ENCODE measurements at places on chromosomes 7 and 10.
A peak's percentile ranks its signal among the peaks of the same experiment; 100 is the strongest.

DNA sequence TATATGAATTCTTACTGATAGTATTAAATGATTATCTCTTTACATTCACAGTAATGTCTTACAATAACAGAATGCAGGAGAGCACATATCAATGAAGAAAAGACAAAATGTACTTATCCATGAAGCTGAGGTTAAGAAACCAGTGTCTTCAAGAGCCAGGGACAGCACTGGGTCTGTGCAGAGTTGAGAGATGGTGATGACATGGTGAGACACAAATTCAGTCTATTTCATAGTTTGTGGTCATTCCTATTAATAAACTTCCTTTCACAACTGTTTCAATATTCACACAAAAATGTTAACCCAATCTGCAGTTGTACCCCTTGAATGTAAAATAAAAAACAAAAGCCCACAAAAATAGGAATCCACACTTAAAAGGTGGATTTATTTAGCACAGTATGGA is 5.3 kb upstream of the MAGI2 start:
- no peak for DNase-seq

DNA sequence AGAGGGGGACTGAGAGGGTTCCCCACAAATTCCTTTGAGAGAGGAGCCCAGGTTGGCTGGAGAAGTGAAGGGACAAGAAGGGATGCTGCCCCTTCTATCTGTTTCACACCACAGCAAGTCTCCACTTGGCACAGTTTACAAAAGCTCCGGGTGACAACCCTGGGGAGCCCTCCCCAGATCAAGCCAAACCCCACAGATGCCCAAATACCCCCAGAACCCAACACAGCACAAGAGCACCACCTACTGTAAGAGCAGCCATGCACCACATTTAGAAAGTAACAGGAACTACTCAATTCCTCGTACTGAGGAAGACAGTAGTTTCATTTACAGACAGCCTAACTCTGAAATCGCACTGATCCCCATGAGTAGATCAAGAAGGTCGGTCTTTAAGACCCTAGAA is 67.8 kb upstream of the ATP6V0A4 start:
- DNase-seq = peak; percentile 14

- DNase-seq = no peak
These were observed 22.7 kb downstream of the CUL1 start for GRCh38 chr7:148721390-148721789.

DNA sequence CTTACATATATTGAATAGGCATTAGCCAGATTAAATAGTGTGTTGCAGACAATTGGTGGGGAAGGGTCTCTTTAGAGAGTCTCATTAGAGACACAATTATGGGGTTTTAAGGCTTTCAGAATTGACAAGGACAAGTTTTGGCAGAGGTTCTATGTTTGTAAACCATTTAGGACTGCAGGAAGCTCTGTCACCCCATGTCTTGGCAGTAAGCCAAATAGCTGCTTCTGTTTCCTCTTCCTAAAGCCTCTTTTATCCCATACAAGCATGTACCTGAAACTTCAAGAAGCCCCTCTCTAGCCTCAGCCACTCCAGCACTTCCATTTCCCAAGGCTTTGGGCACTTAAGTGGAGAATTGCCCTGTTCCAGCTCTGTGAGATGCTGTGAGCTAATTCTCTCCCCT is 21.8 kb upstream of the LRRC4 start:
- no peak for DNase-seq

DNA sequence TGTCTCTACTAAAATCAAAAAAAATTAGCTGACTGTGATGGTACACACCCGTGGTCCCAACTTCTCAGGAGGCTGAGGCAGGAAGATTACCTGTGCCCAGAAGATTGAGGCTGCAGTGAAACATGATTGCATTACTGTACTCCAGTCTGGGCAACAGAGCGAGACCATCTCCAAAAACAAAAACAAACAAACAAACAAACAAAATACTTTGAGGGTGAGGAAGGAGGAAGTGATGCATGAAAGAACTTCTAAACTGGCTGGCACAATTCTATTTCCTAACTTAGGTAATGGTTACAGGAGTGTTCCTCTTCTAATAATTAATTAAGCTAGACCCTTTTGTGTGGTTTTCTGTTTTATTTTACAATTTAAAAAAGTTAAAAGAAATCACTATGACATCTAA is 15.5 kb downstream of the WAPL start:
- no peak for DNase-seq

GRCh38 chr10:115866691-115867090 is 406.3 kb downstream of the GFRA1 start:
- DNase-seq = no peak

- DNase-seq = no peak
These were observed 36.9 kb downstream of the WASL start for GRCh38 chr7:123711832-123712293.

DNA sequence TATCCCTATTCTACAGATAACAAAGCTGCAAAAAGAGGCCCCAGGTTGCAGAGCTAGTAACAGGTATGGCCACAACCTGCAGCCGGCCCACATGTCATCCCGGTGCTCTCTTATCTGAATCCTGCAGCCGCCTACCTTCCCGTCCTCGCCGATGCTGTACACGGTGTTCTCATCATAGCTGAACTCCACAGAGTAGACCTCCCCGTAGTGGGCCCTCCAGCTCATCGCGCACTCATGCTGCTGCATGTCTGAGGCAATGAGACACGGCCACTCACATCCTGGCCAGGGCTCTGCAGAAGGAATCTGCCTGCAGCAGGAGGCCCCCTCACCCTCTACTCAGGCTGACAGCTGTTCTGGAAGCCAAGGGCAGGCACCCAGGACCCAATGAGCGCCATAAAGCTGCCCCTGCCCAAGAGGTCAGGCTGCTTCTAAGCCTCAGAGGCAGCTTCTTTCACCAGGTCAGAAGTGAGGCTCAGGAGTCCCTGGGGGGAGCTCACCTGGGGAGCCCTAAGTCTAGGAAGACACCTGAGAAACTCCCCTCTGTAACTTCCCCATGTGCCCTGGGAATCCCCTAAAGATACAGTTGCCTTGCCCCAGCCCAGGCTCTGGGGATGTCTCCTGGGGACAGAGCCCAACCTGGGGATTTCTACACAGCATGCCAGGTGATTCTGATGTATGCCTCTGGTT is 17.9 kb upstream of the CYREN start:
- no peak for DNase-seq

DNA sequence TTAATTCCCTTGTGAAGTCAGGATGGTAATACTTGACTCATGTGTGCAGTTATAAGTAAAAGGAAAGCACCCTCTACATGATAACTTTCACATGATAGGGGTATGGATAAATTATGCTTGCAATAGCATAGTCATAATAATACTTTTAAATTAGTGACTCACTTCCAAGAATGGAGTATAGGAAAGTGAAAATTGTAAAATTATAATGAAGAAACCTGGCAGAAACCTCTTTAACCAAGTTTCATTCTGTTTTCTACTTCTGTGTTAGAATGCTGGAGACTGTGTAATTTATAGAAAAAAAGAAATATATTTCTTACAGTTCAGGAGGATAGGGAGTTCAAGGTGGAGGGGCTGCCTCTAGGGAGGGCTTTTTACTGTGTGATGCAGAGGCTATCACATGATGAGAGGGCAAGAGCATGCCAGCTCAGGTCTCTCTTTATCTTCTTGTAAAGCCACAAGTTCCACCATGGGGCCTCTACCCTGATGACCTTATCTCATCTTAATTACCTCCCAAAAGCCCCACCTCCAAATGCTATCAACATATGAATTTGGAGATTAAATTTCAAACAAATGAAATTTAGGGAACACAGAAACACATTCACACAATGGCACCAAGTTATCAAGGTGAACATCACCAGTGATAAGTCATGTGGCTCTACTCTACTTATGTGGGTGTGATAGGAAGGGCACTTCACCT is 43.2 kb downstream of the HDAC9 start:
- DNase-seq = no peak

DNA sequence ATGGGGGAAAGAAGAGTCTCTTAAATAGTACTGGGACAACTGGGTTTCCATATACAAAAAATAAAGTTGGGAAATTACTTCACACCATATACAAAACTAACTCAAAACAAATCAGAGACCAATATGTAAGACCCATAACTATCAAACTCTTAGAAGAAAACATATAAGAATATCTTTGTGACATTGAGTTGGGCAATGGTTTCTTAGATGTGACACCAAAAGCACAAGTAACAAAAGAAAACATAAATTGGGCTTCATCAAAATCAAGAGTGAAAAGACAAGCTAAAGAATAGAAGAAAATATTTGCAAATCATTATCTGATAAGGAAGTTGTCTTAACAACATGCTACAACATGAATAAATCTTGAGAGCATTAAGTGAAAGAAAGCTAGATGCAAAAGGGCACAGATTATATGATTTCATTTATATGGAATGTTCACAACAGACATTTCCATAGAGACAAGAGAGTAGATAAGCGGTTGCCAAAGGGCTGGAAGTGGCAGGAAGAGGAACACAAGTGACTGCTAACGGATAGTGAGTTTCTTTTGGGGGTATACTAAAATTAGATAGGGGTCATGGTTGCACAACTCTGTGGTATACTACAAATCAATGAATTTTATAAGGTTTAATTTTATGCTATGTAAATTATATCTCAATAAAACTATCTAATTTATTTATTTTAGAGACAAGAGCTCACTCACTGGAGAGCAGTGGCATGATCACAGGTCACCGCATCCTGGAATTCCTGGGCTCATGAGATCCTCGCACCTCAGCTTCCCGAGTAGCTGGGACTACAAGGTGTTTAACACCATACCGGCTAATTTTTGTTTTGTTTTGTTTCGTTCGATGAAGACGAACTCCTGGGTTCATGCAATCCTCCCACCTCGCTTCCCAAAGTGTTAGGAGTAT is 35.4 kb downstream of the JMJD1C start:
- no peak for DNase-seq
